HAP-1 (cell line): ENCODE measurements at places on chromosomes 12 and 14.

GRCh38 chr12:112606611-112607365, 184.8 kb upstream of the RPH3A start:
- DNase-seq: peak; percentile 26

DNA sequence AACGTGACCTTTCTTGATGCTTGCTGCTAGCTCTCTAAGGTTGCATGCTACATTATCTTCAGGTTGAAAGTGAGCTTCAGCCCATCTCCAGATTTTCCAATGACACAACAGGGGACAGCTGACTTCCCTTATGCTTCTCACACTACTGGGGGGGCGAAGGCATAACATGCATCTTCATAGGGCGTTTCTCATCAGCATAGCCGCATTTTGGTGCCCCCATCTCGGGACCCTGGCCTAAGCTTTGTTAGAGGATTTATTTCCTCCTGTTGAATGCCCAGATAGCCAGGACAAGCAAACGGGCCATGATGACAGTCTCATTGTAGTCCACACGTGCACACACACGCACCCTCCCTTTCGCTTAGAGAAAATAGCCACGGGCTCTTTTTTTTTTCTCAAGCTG, 30.7 kb downstream of the SSPN start:
- no peak for DNase-seq

GRCh38 chr14:58765843-58766242, 128.1 kb downstream of the DACT1 start:
- DNase-seq: no peak

DNA sequence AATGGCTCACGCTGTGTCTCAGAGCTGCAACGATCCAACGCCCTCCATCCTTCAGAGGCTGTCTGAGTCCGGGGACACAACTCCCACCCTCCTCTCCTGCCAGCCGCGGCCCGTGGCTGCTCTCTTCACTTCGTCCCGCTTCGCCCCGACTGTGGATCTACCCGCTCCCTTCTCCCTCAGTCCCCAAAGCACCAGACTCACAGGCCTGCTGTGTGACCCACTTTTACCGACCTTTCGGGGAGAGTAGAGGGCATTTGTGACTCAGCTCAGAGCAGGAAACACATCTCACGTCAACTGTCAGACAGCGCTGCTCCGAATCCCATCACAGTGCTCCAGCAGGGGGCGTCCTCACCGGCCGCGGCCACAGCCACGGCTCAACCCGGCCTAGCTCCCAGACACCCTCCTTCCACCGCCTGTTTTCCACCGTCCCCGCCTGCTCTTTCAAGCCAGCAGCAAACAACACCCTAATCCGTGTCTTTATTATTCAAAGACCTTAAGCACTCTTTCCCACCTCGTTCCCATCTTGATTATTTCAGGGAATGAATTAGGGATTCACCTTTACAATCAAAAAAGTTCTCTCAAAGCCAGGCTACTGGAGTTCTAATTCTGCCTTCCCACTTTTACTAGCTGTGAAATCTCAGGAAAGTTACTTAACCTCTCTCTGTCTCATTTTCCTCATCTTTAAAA, 5.0 kb upstream of the AQP2 start:
- peak; percentile 95 for DNase-seq

GRCh38 chr12:12470751-12471306, 91.8 kb downstream of the DUSP16 start:
- DNase-seq: no peak

GRCh38 chr14:94617988-94618822, 6.0 kb downstream of the SERPINA3 start:
- no peak for DNase-seq

GRCh38 chr14:96929950-96930349, 132.8 kb downstream of the VRK1 start:
- DNase-seq: no peak
